ENCODE measurements at places on chromosomes 1 and 21.

DNA sequence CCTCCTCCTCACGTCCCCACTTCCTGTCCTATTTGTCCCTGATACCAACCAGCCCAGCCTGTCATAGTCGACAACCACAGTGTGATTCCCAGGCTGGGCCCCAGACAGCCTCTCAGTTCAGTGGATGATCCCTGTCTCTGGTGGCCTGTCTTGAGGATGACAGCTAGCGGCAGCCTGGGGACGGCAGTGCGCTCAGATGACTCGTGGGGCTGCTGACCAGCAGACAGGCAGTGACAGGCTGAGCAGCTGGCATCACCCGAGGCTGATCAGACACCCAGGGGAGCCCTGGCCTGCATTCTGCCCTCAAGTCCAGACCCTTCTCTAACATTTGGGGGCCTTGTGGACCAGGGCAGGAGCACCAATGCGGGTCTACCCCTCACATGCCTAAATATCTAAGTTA is 21.0 kb downstream of the NKAIN1 start:
- no peak for DNase-seq

DNA sequence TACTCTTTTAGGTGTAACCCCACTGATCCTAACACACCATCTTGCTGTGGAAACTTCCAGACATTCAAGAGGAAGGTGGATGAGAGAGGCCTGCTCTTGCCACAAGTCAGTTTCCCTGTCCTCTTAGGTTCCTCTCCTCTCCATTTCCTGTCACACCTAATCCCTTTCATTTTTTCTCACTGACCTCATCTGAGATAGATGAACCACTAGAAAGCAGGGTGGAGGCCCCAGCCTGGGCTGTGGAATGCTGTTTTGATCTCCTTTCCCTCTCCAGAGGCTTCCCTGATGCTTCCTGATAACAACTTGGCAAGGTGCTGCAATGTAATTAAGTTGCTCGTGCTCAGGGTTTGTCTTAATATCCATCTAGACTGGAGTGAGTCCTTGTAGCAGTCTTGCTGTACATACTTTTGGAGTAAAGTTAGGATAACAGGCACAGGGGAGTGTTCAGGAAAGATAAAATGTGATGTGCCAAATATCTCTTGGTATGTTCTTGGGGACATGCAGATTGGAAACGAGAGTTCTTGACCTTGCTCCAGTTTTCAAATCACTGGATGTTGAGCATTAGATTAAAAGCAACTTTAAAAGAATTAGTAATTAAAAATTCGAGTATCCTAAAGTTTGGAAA is 11.2 kb downstream of the LRRC42 start:
- no peak for DNase-seq

DNA sequence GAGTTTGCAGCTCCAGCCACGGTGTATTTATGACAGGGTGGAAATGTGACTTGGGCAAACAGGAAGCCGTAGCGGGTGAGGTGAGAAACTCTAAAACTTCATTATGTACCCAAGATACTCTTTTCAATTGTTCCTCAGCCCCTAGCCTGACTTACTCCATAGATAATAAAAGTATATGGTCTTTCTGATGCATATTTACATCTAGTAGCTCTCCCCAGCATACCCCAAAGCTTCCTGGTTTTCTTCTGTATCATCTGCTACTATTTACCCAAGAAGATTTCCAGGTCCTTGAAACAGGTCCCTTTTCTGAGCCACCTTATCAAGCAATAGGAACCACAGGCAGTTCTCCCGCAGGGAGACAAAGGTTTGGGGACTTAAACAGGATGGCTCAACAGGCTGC is 201.5 kb upstream of the ESRRG start:
- DNase-seq: no peak

- DNase-seq: no peak
Measured at GRCh38 chr1:181998858-181999257, 62.7 kb downstream of the ZNF648 start.

DNA sequence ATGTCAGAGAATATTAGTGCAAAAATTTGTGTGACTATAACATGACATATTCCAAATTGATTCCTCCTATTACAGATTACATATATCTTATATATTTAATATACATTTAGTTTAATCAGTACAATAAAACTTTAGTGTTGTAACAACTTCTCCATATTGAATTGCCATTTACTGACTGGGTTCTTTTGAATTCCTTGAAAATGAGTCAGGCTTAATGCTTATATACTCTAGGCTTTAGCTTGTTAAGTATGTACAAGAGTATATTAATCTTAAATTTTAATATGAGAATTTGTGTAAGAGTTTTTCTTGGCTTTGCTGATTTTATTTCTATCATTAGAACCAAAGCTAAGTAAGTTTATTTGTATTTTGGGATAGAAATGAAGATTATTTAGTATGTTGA is 40.3 kb downstream of the XPR1 start:
- DNase-seq: no peak

DNA sequence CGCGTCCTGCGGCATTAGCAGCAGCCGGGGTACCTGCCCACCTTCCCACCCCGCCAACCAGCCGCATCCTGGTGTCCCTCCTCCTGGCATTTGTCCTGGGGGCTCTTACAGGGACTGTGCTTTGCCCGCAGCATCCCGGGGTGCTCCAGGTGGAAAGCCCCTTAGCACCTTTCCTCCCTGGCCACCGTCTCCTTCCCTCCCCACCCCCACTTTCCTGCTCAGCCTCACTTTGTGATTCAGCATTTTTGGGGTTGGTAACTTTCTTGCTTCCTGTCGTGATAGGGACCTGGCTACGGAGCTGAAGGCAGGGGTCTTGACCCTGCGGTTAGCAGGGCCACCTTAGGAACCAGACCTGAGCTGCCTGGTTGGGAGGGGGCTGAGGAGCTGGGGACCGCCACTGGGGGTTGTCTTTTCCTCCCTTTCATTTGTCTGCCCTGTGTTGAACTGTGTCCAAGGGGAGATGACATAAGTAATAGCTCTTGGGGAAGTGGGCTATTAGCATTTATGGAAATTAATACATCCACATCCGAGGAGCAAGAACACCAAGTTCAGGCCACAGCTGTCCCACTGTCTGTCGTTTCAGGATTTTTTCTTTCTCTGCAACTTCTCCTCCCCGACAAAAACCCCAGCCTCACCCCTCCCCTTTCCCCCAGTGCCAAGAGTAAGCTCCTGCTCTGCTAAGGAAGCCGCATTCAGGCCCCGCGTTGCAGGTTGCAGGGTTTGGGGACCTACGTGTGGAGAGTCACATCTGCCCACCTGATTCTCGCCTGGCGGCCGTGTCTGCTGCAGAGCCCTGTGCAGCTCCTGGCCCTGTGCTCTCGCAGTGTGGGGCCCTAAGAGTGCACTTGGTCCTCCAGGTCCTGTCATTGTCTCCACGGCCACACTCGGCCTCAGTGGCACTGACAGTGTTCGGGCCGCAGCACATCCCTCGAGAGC is 1.6 kb upstream of the NPHP4 start:
- peak; percentile 50 for DNase-seq

GRCh38 chr1:8841395-8841794 is 24.0 kb upstream of the RERE start:
- no peak for DNase-seq

DNA sequence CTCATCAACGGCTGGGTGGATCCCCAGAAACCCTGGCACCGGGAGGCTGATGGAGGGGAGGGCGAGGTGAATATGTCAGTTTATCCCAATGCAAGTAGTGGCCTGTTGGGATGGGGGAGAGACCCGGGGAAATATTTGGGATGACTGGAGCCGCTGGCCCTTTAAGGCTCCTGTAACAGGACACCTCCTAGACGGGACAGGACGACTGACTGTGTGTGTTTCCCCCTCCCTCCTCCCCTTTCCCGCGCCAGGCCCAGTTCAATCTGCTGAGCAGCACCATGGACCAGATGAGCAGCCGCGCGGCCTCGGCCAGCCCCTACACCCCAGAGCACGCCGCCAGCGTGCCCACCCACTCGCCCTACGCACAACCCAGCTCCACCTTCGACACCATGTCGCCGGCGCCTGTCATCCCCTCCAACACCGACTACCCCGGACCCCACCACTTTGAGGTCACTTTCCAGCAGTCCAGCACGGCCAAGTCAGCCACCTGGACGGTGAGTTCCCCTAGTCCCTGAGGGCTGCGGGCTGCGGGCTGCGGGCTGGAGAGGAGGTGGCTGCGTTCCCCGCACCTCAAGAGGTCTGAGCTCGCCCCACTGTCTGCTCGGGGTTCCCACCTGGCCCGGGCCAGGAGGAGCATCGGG is 44.8 kb upstream of the CCDC27 start:
- no peak for DNase-seq

DNA sequence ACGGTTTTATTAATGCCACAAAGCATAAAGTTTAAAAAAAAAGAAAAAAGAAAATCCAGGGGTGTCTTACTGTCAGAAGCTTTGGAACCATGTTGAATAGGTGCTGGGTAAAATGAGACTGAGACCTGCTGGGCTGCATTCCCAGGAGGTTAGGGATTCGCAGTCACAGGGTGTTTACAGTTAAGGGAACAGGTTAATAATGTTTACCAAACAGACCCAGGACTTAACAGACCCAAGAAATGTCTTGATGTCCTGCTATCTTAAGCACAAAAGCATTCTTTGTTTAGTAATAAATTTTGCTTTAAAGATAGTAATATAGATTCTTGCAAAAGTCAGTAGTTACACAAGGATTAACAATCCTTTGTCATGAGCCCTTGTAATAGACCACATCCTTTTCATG is 54.7 kb downstream of the OLFML3 start:
- DNase-seq: no peak
